ENCODE measurements at places on chromosomes 7 and 10.

DNA sequence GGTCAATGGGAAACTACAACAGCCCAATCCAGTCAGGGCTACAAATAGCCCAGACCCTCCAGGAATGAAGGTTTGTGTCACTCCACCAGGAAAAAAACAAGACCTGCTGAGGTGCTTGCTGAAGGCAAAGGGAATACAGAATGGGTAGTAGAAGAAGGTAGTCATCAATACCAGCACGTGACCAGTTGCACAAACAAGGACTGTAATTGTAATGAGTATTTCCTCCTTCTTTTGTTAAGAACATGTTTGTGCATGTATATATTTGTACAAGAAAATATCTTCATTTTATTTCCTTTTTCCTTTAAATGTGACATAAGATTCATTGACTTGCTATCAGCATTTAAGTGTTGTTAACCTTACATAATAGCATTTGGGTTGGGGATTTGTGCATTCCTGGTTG is 229.3 kb downstream of the IMMP2L start:
- H3K4me3 ChIP-seq = no peak overlapping the region
- no peaks in the 10 kb centered on the region for H3K4me1 ChIP-seq
- no peaks in the 10 kb centered on the region for H3K27me3 ChIP-seq
- no peaks in the 10 kb centered on the region for H3K36me3 ChIP-seq

DNA sequence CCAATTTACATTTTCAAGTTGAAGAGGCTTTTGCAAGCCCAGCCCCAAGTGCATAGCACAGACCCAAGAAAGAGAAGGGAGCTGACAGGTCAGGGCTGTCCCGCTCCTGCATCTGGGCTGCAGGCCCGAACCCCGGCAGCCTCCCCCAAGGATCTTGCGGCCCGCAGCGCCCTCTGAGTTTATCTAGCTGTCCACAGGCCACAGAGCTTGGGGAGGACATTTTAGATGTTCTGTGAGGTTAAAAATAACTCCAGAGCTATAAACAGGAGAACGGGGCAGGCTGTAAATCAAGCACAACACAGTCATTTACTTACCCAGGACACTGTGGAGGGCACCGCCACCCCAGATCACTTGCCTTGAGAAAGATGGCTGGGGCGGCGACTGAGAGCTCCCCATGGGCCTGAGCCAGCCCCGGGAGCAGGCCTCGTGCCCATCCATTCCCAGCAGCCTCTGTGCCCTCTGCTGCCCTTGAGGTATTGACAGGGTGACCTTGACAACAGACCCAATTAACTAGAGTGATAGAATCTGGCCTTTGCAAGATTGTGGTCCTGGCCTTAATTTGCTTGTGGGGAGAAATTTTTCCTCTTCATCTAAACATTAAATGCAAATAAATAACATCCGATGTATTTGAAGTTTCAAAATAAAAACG is 563.0 kb downstream of the TCERG1L start:
- no peaks in the 10 kb centered on the region for H3K27me3 ChIP-seq
- peaks cover 14% of the 10 kb centered on the region for H3K4me1 ChIP-seq
- H3K36me3 ChIP-seq = no peaks in the 10 kb centered on the region
- DNase-seq = no peak
- H3K4me3 ChIP-seq = no peak overlapping the region

DNA sequence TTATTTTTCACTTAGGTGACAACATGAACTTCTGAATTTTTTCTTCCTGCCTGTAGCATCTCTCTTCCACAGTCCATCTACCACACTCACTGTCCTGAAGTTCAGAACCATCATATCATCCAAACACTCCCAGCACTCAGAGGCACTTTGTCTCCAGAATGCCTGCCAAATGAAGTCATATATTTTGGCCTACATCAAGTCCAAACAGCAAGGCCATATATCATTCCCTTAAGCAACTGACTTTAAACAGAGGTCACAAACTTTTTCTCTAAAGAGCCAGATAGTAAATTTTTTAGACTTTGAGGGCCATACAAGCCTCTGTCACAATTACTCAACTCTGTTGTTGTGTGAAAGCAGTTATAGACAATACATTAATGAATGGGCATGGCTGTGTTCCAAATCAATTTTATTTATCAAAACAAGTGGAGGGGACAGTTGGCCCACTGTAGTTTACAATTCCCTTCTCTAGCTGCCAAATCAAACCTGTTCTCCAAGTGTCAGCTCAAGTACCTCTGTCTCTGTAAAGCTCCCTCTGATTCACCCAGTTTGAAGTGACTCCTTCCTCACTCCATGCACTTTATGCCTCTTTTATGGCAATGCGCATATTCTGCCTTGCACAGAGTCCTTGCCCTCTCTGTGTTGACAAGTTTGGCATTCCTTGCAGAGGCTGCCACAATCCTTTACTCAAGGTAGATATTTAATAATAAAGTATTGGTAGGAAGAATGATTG is 305.7 kb downstream of the FZD1 start:
- DNase-seq = no peak
- H3K27ac ChIP-seq = no peak overlapping the region
- no peaks in the 10 kb centered on the region for H3K36me3 ChIP-seq
- peaks cover 22% of the 10 kb centered on the region for H3K4me1 ChIP-seq
- no peak overlapping the region for H3K4me3 ChIP-seq
- no peaks in the 10 kb centered on the region for H3K27me3 ChIP-seq

DNA sequence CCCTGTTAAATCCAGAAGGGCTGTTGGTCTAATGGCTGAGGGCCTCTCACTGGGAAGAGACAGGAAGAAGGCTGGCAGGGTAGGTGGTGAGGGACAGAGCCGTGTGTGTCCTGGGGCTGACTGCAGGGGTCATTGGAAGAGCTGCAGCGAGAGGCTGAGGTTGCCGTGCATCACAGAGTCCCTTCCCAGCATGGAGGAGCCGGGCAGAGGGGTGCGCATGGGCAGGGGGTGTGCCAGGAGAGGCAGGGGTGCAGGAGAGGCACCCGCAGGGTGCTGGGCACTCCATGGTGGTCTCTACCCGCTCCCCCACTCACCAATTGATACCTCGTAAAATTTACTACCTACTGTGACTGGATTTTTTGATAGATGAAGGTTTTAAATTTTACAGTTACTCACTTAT is 124.3 kb downstream of the ACTR3B start:
- H3K4me3 ChIP-seq = no peak overlapping the region
- no peaks in the 10 kb centered on the region for H3K36me3 ChIP-seq
- H3K27me3 ChIP-seq = no peaks in the 10 kb centered on the region
- no peak overlapping the region for H3K27ac ChIP-seq
- H3K4me1 ChIP-seq = no peaks in the 10 kb centered on the region
- DNase-seq = no peak

GRCh38 chr10:77442699-77443189 is 194.9 kb downstream of the KCNMA1 start:
- DNase-seq = no peak
- no peak overlapping the region for H3K27ac ChIP-seq
- no peaks in the 10 kb centered on the region for H3K36me3 ChIP-seq
- no peaks in the 10 kb centered on the region for H3K4me1 ChIP-seq

DNA sequence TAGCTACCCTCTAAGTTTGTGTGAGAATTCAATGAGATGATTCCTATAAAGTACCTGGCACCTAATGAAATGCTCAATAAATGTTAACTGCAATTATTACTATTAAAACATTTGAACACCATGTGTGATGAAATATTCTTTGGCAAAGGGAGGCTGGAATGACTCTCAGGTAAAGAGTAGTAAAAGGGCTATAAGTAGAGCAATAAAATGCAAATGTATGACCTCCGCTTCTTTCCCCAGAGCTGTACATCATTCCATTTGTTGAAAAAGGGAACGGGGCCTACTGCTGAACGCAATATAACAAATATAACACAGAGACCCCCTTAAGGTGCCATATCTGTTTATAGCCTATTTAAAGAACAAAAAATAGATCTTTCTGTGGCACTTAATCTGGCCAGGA is 27.8 kb downstream of the CELF2 start:
- H3K27me3 ChIP-seq = no peaks in the 10 kb centered on the region
- peaks cover 7% of the 10 kb centered on the region for H3K4me1 ChIP-seq
- no peak overlapping the region for H3K4me3 ChIP-seq
- no peak for DNase-seq
- no peak overlapping the region for H3K27ac ChIP-seq

DNA sequence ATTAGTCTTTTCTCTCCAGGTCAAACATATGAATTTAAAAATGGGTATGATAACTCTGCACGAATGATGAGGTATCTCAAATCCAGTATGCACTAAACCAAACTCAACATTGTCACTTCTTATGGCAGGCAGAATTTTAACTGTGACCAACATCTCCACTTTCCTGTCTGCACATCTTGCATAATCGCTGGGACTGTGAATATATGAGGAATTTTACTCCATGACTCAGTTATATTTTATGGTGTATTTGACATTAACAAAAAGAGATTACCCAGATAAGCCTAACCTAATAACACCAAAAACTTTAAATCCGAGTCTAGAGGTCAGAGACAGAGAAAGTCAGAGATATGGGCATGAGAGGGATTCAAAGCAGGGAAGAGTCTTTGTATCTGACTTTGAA is 454.5 kb upstream of the SEMA3D start:
- H3K27ac ChIP-seq = no peak overlapping the region
- H3K36me3 ChIP-seq = no peaks in the 10 kb centered on the region
- H3K27me3 ChIP-seq = no peaks in the 10 kb centered on the region
- H3K4me3 ChIP-seq = no peak overlapping the region

DNA sequence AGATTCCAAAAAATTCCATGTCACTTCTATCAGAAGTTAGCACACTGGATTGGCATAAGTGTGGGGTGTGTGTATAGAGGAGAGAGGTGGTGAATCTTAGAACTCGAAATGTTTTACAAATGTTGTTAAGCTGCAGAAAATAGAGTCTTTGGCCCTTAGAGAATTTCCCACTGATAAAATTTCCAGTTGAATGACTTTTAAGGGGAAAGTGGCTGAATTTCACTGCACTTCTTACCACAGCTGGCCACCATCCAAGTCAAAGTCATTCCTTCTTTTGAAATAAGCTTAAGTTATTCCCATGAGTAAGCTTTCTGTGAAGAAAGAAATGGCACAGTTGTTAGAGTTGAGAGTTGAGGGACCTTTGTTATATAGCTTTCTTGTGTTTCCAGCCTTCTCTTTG is 13.9 kb downstream of the VCL start:
- H3K27ac ChIP-seq = peak overlapping the region; percentile 38
- H3K36me3 ChIP-seq = no peaks in the 10 kb centered on the region
- DNase-seq = no peak
- peaks cover 7% of the 10 kb centered on the region for H3K4me1 ChIP-seq
- H3K4me3 ChIP-seq = no peak overlapping the region

DNA sequence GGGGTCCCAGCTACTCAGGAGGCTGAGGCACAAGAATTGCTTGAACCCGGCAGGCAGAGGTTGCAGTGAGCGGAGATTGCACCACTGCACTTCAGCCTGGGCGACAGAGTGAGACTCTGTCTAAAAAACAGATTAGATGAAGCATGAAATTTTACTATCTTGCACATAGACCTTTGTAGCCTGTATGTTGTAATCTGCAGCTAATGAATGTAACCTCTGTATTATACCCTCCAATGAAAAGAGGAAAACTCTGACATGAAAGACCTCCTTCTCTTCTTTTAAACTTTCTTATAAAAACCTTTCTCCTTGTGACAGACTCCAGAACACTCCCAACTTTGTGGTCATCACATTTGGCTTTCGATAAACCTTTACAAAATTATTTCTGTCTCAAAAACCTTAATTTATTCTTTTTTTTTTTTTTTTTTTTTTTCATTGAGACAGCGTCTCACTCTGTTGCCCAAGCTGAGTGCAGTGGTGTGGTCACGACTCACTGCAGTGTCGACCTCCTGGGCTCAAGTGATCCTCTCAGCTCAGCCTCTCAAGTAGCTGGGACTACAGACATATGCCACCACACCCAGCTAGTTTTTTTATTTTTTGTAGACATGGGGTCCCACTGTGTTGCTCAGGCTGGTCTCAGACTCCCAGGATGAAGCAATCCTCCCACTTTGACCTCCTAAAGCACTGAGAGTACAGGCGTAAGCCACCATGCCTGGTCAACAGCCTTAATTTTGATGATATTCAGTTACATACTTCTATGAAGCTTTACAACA is 97.4 kb downstream of the SVOPL start:
- no peaks in the 10 kb centered on the region for H3K36me3 ChIP-seq
- H3K27me3 ChIP-seq = no peaks in the 10 kb centered on the region
- no peak overlapping the region for H3K27ac ChIP-seq
- H3K4me1 ChIP-seq = peaks cover 9% of the 10 kb centered on the region

DNA sequence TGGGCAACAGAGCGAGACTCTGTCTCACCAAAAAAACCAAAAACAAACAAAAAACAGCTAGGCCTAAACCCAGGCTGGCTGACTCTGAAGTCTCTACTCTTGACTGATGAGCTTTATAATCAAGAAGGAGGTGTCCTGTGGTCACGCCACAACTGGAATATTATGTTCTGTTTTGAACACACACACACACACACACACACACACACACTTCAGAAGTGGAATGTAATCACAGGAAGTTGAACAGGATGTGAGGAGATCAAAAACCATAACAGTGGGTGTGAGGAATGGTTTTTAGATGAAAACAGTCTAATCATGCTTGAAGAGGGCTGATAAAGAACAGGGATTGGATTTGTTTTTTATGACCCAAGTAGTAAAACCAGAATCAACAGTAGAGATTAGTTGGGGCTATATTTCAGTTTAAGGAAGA is 51.1 kb upstream of the IL6 start:
- no peaks in the 10 kb centered on the region for H3K36me3 ChIP-seq
- no peaks in the 10 kb centered on the region for H3K27me3 ChIP-seq
- no peak overlapping the region for H3K27ac ChIP-seq
- no peak overlapping the region for H3K4me3 ChIP-seq
- H3K4me1 ChIP-seq = no peaks in the 10 kb centered on the region

- H3K27ac ChIP-seq = no peak overlapping the region
- H3K4me3 ChIP-seq = no peak overlapping the region
- no peaks in the 10 kb centered on the region for H3K36me3 ChIP-seq
- peaks cover 5% of the 10 kb centered on the region for H3K27me3 ChIP-seq
- H3K4me1 ChIP-seq = peaks cover 5% of the 10 kb centered on the region
These were observed 10.4 kb upstream of the ELFN1 start for GRCh38 chr7:1659696-1660095.

DNA sequence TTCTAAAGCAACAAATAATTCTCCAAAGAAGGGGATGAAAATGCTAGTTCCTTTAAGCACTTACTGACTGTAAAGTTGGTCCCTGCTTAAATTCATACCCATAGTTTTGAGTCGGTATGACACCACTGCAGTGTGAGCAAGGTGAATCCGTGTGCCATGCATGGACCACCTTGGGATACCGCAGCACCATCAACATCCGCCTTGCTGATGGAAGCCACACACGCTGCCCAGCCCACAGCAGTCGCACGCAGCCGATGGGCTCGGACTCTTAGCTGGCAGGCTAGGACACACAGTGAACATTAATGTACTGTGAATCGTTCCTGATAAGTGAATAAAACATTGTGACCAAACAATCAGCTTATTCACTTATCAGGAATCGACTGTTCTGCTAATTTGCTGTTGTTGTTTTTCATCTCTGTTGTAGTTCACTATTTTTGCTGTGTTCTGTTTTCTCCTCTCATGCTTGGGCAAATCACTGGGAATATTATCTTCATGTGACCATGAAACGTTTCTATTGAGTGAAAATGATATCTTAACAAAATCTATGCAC is 275.5 kb downstream of the USP6NL start:
- H3K27ac ChIP-seq = no peak overlapping the region
- H3K4me1 ChIP-seq = peaks cover 22% of the 10 kb centered on the region
- no peaks in the 10 kb centered on the region for H3K27me3 ChIP-seq
- H3K36me3 ChIP-seq = no peaks in the 10 kb centered on the region
- no peak for DNase-seq
- H3K4me3 ChIP-seq = no peak overlapping the region

All from neuronal stem cell (in vitro differentiated cells).